ENCODE measurements at places on chromosomes 16 and 17. TPM values are rescaled to one million over a fixed set of nuclear protein-coding genes. Genes with fewer than 3 reads are reported as not detected.

Gene PMP22
- not detected for total RNA-seq

Gene SHISA6
- not detected for total RNA-seq

Gene STX1B
- 0.27 TPM for total RNA-seq

Gene CES5A
- total RNA-seq, result not detected

Gene SLC5A10
- not detected for total RNA-seq

Gene CCDC144A
- total RNA-seq, result 11.8 TPM

Gene KRTAP9-2
- not detected for total RNA-seq

Gene SOX8
- 1.1 TPM for total RNA-seq

Gene TRPV3
- total RNA-seq, result 0.27 TPM

Gene LRRC36
- not detected for total RNA-seq

Gene ACSM2A
- not detected for total RNA-seq

Gene FGF11
- total RNA-seq, result 2.6 TPM

Gene PCGF2
- not detected for total RNA-seq

Gene ALOXE3
- total RNA-seq, result not detected
